ENCODE measurements at places on chromosomes 1 and 21.
A peak's percentile ranks its signal among the peaks of the same experiment; 100 is the strongest.

GRCh38 chr1:24483441-24483840, 19.2 kb upstream of the RCAN3 start:
- no peaks in the 10 kb centered on the region for H3K36me3 ChIP-seq
- peak overlapping the region; percentile 81 for H3K27ac ChIP-seq
- no peak overlapping the region for H3K4me3 ChIP-seq

- no peak overlapping the region for H3K4me3 ChIP-seq
- H3K36me3 ChIP-seq = no peaks in the 10 kb centered on the region
- peaks cover 9% of the 10 kb centered on the region for H3K4me1 ChIP-seq
- H3K27ac ChIP-seq = no peak overlapping the region
Measured at GRCh38 chr1:172906778-172907592, 143.8 kb downstream of the TNFSF18 start.

- DNase-seq = no peak
- no peak overlapping the region for H3K27ac ChIP-seq
Measured at GRCh38 chr1:45243476-45244343, 37.3 kb upstream of the ZSWIM5 start.

DNA sequence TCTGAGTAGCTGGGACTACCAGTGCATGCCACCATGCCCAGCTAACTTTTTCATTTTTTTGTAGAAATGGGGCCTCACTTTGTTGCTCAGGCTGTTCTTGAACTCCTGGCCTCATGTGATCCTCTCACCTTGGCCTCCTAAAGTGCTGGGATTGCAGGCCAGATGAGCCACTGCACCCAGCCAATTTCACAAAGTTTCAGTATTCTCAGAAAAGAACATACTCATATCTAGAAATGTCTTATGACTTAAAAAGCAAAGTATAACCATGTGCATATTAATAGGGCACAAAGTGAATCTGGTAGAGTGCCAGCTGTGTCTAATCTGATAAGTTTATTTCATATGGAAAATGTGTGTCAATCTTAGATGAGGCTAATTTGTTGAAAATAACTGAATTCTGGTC, 87.5 kb upstream of the CACYBP start:
- DNase-seq = no peak
- no peak overlapping the region for H3K4me3 ChIP-seq
- peaks cover 4% of the 10 kb centered on the region for H3K4me1 ChIP-seq
- H3K27me3 ChIP-seq = no peaks in the 10 kb centered on the region
- no peaks in the 10 kb centered on the region for H3K36me3 ChIP-seq

GRCh38 chr1:36285443-36286101, 20.6 kb upstream of the SH3D21 start:
- H3K4me1 ChIP-seq = no peaks in the 10 kb centered on the region
- peak; percentile 25 for DNase-seq
- no peak overlapping the region for H3K4me3 ChIP-seq
- no peak overlapping the region for H3K27ac ChIP-seq
- H3K27me3 ChIP-seq = no peaks in the 10 kb centered on the region
- H3K36me3 ChIP-seq = peaks cover 71% of the 10 kb centered on the region

Measured in CD4-positive, alpha-beta T cell (primary cell).